ENCODE measurements at places on chromosomes 7 and 10. TPM values are rescaled to one million over a fixed set of nuclear protein-coding genes. Genes with fewer than 3 reads are reported as not detected.

Gene LDB3
- 0.72 TPM for total RNA-seq

Gene PLXDC2
- 75.3 TPM for total RNA-seq

Gene ASAH2
- 0.29 TPM for total RNA-seq

Gene TMEM196
- total RNA-seq = not detected

Gene DGKI
- 1.1 TPM for total RNA-seq

Gene KLHDC10
- 25.6 TPM for total RNA-seq

Gene STEAP4
- 34.0 TPM for total RNA-seq

Gene HOXA3
- total RNA-seq = 19.1 TPM

Gene GNGT1
- not detected for total RNA-seq

Gene CH25H
- 1.2 TPM for total RNA-seq

Gene TMEM213
- total RNA-seq = 13.3 TPM

Gene TRIM4
- 57.5 TPM for total RNA-seq

Gene SEC61A2
- total RNA-seq = 6.4 TPM

Gene CALML5
- 5,238 TPM for total RNA-seq

Gene NPFFR1
- total RNA-seq = 0.22 TPM

Gene NCOA4
- 166 TPM for total RNA-seq

Gene IRF5
- 15.7 TPM for total RNA-seq

Gene ANKRD30A
- 0.06 TPM for total RNA-seq

Gene MYL10
- not detected for total RNA-seq

Gene CYP17A1
- total RNA-seq = 0.26 TPM

Gene MRC1
- 9.3 TPM for total RNA-seq

Gene KNDC1
- 0.19 TPM for total RNA-seq

Gene SPDYE9
- total RNA-seq = not detected

Gene AKR1E2
- total RNA-seq = 2.4 TPM

Gene INMT
- total RNA-seq = 6.8 TPM

Gene CYP2C19
- 0.75 TPM for total RNA-seq

Gene OR2A1
- 0.59 TPM for total RNA-seq

Gene CYP3A4
- 5.2 TPM for total RNA-seq

Gene SPDYE11
- total RNA-seq = not detected

Gene SBDS
- 116 TPM for total RNA-seq

Gene EN2
- not detected for total RNA-seq

Gene C10orf88
- 5.6 TPM for total RNA-seq

Gene LEP
- total RNA-seq = 1.1 TPM

Gene CCDC71L
- total RNA-seq = 3.0 TPM

Gene ENKUR
- not detected for total RNA-seq

Gene UNCX
- not detected for total RNA-seq

Gene GIMAP4
- total RNA-seq = 17.9 TPM
